Foreskin fibroblast (primary cell): ENCODE measurements at places on chromosomes 7 and 10.
A peak's percentile ranks its signal among the peaks of the same experiment; 100 is the strongest.

DNA sequence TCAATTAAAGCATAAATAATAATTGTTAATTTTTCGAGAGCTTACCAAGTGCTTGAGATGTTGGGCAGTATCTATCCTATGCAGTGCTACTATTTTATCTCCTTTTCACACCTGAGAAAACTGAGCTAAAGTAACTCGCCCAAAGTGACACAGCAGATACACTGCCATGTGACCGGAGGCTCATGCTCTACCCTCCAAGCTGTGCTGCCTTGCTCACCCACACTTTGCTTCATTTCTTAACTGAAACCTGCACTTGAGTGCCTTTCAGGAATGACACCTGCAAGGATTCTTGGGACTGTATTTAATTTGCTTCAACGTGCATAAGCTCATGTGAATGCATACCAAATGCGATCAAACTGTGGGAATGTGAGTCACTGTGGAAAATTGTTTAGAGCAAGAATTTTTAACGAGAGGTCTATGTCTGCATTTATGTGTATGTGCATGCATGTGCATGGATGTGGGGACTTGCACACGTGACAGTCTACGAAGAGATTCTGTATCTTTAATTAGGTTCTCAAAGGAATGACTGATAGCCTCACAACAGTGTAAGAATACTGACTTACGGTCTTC is 119.2 kb downstream of the ADCYAP1R1 start:
- no peak for DNase-seq

DNA sequence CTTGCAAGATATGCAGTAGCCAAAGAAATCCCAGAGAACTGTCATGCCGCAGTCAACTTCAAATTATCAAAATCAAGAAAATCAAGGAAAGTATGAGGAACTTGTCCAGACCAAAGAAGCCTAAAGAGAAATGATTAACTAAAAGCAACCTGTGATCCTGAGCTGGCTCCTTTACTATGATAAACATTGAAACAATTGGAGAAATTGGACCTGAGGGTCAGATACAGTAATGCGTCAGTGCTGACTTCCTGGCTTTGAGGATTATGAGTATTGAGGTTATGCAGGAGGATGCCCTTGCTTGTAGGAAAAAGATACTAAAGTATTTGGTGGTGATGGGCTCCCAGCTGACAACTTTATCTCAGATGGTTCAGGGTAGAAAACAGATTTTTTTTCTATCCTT is 324.7 kb upstream of the AKR1E2 start:
- no peak for DNase-seq

DNA sequence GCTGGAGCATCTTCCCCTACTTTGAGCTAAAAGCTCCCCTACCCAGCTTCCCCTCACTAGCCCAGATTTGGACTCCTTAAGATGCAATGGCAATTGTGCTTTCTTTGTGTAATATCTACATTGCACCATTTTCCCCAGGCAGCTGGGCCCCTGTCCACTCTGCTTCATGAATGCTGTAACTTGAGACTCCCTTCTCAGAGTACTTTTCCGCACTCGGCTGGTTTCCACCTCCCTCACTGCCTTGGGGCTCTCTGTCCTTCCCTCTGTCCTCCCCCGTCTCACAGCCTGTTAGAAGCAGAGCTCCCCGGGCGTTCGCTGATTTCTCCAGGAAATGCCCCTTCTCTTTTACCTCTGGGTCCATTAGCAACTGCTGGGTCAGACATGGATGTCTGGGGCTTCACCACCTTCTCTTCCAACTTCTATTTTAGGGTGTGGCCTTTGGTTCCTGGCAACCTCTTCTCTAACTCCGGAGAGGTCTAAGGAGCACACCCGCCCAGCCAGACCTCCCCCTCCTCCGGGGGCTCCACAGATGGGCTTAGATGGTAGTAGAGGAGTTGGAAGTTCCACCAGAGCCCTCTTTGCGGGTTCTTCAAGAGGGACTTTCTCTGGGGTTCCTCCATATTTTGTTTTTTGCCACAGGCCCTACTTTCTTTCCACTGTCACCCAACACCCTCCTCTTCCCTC is 2.9 kb upstream of the TMEM72 start:
- peak; percentile 44 for DNase-seq

DNA sequence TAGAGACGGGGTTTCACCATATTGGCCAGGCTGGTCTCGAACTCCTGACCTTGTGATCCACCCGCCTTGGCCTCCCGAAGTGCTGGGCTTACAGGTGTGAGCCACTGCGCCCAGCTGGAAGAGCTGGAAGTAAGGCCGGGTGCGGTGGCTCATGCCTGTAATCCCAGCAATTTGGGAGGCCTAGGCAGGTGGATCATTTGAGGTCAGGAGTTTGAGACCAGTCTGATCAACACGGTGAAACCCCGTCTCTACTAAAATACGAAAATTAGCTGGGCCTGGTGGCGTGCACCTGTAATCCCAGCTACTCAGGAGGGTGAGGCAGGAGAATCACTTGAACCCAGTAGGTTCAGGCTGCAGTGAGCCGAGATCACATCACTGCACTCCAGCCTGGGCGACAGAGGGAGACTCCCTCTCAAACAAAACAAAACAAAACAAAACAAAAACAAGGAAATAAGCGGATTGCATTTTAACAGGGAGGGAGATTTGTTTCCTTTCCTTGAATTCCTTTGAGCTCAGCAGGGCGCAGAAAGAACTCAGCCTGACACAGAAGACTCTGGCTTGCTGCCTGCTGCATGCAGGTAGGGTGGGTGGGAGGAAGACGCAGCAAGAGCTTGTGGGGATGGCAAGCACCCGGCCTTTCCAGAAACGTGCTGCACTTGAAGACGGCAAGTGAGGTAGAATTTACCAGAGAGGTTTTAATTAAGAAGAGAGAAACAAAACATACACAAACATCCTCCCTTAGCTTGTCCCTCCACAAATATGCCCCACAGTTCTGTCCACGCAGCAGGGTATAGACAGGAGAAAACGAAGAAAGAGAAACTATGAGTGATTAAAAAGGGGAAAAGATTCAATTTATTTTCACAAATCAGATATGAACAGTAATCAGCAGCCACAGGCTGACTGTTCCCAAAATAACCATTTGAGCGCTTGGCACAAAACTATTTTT is 148.0 kb downstream of the RNF216 start:
- DNase-seq, result peak; percentile 43

DNA sequence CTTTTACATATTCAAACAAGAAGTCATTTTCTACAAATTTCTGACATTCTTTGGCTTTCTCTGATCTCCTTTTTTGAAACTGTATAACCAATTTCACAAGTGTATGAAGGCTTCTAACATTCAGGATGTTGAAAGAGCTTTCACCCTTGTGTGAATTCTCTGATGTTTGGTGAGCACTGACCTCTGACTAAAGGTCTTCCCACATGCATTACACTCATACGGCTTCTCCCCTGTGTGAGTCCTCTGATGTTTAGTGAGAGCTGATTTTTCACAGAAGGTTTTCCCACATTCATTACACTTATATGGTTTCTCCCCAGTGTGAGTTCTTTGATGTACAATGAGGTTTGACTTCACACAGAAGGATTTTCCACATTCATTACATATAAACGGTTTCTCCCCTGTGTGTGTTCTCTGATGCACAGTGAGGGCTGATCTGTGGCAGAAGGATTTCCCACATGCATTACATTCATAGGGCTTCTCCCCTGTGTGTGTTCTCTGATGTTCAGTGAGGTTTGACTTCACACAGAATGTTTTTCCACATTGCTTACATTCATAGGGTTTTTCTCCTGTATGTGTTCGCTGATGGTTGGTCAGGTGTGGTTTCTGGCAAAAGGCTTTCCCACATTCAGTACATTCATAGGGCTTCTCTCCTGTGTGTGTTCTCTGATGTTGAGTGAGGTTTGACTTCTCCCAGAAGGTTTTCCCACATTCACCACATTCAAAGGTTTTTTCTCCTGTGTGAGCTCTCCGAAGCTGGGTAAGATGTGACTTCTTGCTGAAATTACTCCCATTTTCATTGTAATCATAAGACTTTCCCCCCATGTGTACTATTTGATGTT is 25.7 kb downstream of the ZNF248 start:
- DNase-seq, result no peak

DNA sequence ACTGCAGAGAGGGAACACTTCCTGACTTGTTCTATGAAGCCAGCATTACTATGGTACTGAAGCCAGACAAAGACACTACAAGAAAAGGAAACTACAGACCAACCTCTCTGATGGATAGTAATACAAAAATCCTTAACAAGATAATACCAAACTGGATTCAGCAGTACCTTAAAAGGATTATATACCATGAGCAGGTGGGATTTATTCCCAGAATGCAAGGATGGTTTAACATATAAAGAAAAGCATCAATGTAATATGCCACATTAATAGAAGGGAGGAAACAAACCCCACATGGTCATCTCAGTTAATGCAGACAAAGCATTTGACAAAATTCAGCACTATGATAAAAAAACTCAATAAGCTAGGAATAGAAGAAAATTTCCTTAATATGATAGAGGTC is 47.2 kb downstream of the EBLN1 start:
- DNase-seq, result no peak

DNA sequence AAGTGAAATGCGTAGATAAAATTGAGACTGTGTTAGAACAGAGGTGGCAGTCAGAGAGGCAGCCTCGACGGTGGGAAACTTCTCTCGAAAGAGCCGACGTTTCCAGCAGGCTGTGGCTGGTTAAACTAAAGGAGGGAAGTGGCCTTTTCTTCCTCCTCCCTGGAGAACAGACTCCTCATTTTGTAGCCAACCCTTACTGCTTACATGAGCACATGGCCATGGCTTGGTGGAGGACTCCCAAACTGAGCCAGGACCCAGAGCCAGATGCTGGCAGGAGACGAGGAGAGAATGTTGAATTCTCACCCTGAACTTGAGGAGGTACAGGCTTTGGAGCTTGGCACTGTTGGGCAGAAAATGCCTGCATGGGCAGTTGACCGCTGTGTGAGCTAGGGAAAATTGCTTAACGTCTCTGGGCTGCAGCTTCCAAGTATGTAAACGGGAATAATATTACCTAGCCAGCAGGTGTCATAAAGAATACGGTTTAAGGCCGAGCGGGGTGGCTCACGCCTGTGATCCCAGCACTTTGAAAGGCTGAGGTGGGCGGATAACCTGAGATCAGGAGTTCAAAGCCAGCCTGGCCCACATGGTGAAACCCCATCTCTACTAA is 24.5 kb downstream of the MMD2 start:
- DNase-seq, result no peak

- DNase-seq, result no peak
Observed at GRCh38 chr7:101549734-101550133, 79.4 kb downstream of the MYL10 start.

DNA sequence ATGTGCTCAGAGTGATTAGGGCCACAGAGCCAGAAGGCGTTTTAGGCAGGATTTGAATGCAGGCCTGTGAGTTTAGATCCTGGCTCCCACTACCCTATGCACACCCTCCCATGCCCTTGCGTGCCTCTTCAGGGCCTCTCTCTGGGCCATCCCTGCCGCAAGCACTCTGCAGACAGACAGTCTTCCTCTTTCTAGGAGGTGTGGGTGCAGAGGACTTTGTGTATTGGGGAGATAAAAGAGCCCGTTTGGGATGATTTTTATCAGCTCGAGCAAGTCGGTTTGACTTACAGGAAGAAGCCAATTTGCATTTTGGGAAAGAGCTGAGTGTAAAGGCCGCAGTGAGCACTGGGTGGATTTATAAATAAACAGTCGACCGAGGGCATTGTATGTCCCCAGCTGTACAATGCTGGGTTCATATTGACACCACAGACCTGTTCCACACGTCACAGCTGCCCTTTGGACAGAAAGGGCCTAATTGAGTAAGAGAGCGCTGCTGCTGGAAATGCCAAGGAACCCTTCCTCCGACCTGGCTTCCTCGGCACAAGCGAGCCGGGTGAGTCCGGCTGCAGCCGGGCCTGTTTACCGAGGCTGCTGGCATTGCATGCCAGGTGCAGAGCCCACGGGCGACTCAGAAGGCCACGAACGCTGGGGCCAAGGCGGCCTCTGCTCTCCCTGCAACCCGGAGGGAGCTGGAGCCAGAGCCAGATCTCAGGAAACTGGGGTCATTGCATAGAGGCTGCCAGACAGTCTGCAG is 25.1 kb downstream of the ZMIZ1 start:
- DNase-seq, result peak; percentile 45

GRCh38 chr10:3238115-3238871 is 65.7 kb upstream of the PITRM1 start:
- DNase-seq, result no peak

DNA sequence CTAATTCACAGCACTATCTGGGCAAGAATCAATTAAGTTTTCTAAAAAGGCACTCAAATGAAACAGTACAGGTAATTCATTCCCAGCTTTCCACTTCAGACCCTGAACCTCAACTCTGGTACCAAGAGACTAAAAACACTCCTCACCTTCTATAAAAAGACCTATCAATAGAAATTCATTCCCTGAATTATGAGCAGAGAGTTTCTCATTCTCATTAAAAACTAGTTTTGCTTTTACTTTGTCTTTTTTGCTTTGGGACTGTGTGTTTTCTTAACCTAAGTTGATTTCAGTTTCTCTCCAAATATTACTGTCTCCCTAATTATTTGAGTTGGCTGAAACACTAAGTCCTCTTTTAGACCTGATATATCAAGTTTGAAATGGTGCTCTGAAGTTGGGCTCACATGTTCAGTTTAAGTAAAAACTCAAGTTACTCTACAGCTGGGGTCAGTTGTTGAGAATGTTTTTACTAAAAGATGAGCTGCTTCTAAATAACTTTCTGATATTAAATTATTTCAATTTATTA is 189.5 kb downstream of the JAZF1 start:
- DNase-seq, result no peak

- DNase-seq, result peak; percentile 71
Observed at GRCh38 chr7:137961200-137962177, 40.4 kb downstream of the CREB3L2 start.

DNA sequence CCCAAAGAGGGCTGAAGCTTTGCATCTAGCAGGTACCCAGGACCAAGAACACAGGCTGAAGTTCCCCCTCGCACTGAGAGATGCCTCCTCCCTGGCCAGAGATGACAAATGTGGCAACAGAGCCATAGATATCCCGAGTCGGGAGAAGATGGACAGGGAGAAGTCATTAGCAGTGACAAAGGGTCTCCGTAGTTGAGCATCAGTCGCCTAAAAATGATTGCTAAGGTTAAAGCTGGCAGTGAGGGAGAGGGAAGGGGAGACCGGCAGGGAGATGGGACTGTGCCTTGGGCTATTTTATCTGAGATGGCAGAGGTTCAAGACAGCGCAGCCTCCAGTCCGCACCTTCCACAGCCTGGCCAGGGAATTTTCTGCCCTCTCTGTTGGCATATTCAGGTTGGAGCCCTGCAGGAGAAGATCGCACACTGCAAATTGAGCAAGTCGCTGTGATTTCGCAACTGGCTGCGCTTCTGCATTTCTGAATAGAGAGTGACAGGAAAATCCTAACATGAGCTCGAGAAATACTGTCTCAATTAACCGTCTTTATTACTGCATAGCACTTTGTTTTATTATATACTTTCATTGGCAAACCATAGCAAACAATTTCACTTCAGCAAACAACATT is 238.9 kb upstream of the GPR26 start:
- DNase-seq, result peak; percentile 2

DNA sequence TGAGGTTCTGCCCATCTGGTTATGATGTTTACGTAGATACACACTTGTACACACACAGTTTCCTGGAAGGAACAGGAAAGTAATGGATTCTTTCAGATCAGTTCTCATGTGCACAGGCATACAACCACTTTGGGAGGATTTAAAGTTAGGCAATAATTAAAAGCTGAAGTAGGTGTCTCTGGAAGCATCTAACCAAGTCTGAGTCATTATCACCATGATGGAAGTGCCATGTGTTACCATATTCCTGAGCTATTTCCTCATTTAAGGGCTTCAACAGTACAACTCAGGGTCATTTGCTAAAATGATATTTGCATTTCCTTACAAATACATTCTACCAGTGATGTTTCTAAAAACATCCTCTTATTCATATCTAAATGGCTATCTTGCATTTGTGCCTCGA is 41.4 kb upstream of the BET1 start:
- DNase-seq, result no peak
